A549 treated with Hydrocortisone at 1 μM for 4 hours (cell line): ENCODE measurements at places on chromosomes 6 and 20. TPM values are rescaled to one million over a fixed set of nuclear protein-coding genes. Genes with fewer than 3 reads are reported as not detected.

Gene SIRPB1
- 0.32 to 0.71 TPM (median 0.55 TPM) in 5 replicates for total RNA-seq

Gene CLIC5
- total RNA-seq = not detected in 5 replicates

Gene GRIK2
- 0.29 to 0.47 TPM (median 0.36 TPM) in 5 replicates for total RNA-seq

Gene PHACTR2
- 3.3 to 5.0 TPM (median 3.7 TPM) in 5 replicates for total RNA-seq

Gene C20orf202
- 0.07 TPM in 1 of 5 replicates, not detected in the others for total RNA-seq

Gene SLC25A27
- 0.32 to 0.61 TPM (median 0.40 TPM) in 5 replicates for total RNA-seq

Gene ZFP57
- not detected in 5 replicates for total RNA-seq

Gene CCN6
- total RNA-seq = not detected in 5 replicates

Gene TMEM200A
- total RNA-seq = 0.06 to 0.10 TPM (median 0.07 TPM) in 5 replicates

Gene GPR63
- 0.38 to 0.47 TPM (median 0.43 TPM) in 5 replicates for total RNA-seq

Gene ZBP1
- total RNA-seq = not detected in 5 replicates

Gene TMEM74B
- 2.5 to 4.5 TPM (median 3.4 TPM) in 5 replicates for total RNA-seq

Gene RBCK1
- total RNA-seq = 104 to 141 TPM (median 138 TPM) in 5 replicates

Gene LGSN
- total RNA-seq = 2.0 to 3.0 TPM (median 2.4 TPM) in 5 replicates

Gene DDO
- total RNA-seq = 0.08 to 0.16 TPM (median 0.08 TPM) in 5 replicates

Gene GNAS
- total RNA-seq = 705 to 765 TPM (median 723 TPM) in 5 replicates

Gene TFAP2A
- 9.1 to 10.4 TPM (median 9.5 TPM) in 5 replicates for total RNA-seq

Gene C2
- 0.17 to 0.46 TPM (median 0.38 TPM) in 5 replicates for total RNA-seq

Gene GATA5
- total RNA-seq = 0.45 to 0.82 TPM (median 0.71 TPM) in 5 replicates

Gene BPIFA1
- total RNA-seq = not detected in 5 replicates

Gene CALHM5
- total RNA-seq = 0.03 to 0.09 TPM (median 0.06 TPM) in 5 replicates

Gene PNPLA1
- 0.08 TPM in 1 of 5 replicates, not detected in the others for total RNA-seq

Gene ATP6V1G2
- total RNA-seq = 0.46 to 0.93 TPM (median 0.67 TPM) in 5 replicates

Gene SLC17A1
- total RNA-seq = not detected in 5 replicates

Gene MAFB
- total RNA-seq = 0.13 to 0.44 TPM (median 0.15 TPM) in 5 replicates

Gene RAMACL
- 0.08 to 0.16 TPM (median 0.10 TPM) in 5 replicates for total RNA-seq

Gene RFX6
- not detected in 5 replicates for total RNA-seq

Gene BIRC7
- total RNA-seq = 1.6 to 3.2 TPM (median 2.1 TPM) in 5 replicates

Gene POU5F1
- total RNA-seq = 10.0 to 17.0 TPM (median 11.3 TPM) in 5 replicates

Gene CLDN20
- total RNA-seq = not detected in 5 replicates

Gene LBP
- 0.81 to 1.6 TPM (median 1.3 TPM) in 5 replicates for total RNA-seq

Gene RSPH3
- total RNA-seq = 4.4 to 5.4 TPM (median 5.0 TPM) in 5 replicates

Gene ENTPD6
- total RNA-seq = 172 to 195 TPM (median 191 TPM) in 5 replicates

Gene EYA4
- 8.0 to 11.6 TPM (median 9.4 TPM) in 5 replicates for total RNA-seq
